Right atrium auricular region (tissue), 2 donors: ENCODE measurements at places on chromosomes 7 and 10. TPM values are rescaled to one million over a fixed set of nuclear protein-coding genes. Genes with fewer than 3 reads are reported as not detected.

Gene PNLIPRP1
- total RNA-seq: not detected

Gene HNRNPF
- 78.7 TPM for total RNA-seq

Gene TFR2
- not detected for total RNA-seq

GRCh38 chr10:81130014-81130413 is 592.3 kb downstream of the SH2D4B start:
- DNase-seq: no peak

DNA sequence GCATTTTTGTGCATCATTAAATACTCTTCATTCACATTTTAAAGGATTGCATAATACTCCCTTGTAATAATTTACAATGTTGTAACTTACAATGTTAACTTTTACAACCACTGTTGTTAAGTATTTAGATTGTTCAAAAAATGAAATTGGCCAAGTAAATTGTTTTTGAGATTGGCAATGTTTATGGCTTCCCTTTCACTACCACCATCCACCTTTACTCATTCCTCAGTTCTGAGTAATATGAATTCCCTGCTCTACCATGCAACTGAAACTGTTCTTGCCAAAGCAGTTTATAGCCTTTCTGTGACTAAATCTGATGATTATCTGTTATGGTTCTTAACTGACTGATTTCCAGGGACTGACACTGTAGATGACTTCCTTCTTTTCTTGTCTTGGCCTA is 80.5 kb upstream of the TMEM106B start:
- no peak for DNase-seq

GRCh38 chr10:79547973-79548372 is 12.2 kb downstream of the SFTPA2 start:
- no peak for DNase-seq
